ENCODE measurements at places on chromosomes 2 and 18.

DNA sequence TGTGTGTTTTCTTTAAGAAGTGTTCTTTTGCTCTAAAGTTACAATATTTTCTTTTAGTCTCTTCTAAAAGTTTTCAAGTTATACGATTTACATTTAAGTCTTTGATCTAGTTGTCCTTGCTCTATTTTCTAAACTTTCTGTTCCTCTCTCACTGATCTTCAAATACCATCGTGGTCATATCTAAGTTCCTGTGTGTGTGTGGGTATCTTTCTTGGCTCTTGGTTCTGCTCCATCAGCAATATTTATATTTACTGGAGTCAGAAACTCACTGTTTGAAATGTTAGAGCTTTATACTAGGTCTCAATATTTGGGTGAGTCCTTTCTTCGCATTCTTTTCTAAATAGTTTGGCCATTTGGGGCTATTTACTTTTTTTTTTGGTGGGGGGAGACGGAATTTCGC is 77.3 kb downstream of the COPS8 start:
- DNase-seq, result no peak

DNA sequence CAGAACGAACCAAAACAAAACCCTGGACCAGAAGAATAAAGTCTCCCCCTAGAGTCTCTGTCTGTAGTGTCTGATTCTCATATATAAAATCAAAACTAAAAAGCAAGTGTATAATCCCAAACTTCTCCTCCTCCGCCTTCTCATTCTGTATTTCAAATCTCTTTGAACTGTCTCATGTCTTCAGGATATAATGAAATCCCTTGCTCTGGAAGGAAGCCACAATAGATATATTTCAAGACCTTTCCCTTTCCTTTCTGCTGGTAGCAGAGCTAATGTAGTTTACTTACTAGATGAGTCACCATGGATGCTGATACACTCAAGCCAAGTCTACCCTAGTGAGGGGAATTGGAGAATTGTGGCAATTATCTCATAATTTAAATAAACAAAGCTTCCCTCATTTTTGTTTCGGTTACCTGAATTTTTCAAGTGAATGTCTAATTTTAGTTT is 33.5 kb upstream of the CCDC93 start:
- DNase-seq, result no peak

DNA sequence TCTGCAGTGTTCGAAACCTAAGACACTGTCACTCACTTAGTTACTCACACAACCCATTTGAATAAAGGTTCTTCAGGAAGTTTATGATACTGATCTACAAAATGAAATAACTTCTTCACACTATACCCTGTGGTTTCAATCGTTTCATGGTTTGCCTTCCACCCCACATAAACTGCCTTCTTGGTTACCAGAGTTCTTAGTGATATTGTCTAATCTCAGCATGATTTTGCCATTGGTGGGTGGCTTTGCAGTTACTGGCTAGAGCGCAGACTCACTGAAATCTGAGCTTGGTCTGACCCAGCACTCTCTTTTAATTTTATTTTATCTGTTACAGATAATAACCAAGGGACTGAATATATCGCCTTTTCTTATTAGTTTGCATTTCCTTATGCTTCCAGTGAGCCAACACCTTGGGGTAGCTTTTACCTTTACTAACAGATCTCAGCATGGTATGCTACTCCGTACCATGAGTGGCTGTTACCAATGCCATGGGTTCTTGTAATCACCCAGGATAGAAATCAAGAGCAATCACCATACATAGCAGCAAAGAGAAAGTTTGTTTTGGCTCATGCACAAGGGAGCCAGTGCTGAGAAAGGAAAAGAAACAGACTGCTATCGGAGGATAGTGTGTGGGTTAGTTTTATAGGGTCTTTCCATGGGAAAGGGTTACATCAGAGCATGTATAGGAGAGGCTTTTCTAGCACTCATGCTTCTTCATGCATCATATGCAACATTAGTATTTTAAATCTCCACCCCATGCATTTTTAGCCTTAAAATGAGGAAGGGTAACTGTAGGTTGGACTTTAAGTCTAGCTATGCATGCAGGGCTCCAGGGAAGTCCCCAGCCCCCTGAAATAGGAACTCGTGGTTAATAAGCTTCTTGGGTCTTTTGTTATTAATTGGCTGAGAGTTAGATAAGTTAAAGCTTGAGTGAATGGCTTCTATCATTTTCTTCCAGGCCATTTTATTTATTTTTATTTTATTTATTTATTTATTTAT is 33.3 kb downstream of the ANXA4 start:
- DNase-seq, result no peak

DNA sequence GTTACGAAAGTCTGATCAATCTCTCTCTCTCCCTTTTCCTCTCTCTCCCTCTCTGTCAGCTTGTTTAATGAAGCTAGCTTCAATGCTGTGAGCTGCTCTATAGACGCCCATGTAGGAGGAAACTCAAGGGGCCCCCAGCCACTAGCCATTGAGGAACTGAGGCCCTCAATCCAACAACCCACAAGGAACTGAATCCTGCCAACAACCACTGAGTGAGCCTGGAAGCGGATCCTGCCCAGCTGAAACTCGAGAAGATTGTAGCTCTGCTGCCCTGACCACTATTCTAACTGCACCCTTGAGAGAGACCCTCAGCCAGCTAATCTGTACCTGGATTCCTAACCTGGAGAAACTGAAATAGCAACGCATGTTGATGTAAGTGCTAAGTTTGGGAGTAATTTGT is 129.2 kb downstream of the BCL11A start:
- no peak for DNase-seq

DNA sequence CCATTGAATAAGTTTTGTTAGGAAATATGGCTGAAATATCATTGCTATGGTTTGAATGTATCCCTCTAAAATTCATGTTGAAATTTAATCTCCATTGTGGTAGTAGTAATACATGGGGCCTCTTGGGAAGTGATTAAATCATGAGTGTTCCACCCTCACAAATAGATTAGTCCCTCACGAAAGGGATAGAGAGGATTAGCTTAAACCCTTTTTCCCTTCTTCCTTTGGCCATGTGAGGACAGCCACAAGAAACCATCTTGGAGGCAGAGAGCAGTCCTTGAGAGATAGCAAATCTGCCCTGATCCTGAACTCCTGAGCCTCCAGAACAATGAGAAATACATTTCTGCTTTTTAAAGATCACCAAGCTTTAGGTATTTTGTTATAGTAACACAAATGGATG is 274.2 kb downstream of the CDH19 start:
- no peak for DNase-seq

- DNase-seq, result no peak
These were observed 283.0 kb downstream of the RND3 start for GRCh38 chr2:150204451-150204850.

- no peak for DNase-seq
These were observed 516.5 kb downstream of the XIRP2 start for GRCh38 chr2:167404627-167405284.

DNA sequence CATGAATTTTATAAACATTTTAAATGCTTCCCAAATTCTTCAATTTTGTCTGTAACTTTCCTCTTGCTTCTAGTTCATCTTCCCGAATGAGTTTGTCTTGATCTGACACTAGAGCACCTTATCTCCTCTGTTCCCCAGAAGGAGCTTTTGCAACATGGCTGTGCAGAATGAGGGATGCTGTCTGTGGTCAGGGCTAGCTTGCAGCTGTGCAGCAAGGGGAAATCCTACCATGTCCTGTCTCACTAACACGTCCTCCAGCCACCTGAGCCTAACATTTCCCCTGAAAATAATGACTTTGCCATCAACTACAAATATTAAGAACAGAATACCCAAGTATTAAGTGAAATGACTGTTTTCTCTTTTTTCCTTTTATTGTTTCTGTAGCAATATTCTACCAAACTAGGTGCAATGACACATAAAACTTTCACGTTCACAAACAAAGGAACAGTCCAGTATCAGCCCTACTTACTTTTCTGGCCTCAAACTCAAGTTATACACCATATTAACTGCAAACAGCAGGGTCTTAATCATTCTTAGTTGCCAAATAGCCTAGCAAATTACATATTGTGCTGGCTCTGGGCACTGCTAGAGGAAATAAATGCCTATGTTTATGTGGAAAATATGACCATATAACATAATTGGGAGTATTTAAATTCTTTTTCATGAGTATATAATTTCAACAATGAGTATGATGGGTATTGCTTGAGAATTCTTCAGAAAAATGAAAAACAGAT is 423.3 kb downstream of the CMPK2 start:
- DNase-seq, result no peak

DNA sequence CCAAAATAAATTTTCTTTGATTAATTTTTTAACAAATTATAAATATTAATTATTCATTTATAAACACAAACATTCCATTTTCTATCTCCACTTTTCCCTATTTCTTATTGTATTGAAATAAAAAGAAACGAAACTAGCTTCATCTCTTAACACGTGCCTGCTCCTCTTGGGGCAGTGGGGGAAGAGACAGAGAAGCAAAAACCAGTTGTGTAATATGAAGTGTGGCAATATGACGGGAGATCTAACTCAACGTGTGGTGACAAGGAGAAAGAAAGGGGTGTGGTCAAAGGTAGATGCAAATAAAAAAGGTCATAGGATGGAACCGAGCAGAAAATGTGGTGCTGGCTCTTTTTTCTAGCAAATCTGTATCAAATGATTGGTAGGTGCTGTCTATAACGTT is 106.9 kb upstream of the SLC8A1 start:
- no peak for DNase-seq

DNA sequence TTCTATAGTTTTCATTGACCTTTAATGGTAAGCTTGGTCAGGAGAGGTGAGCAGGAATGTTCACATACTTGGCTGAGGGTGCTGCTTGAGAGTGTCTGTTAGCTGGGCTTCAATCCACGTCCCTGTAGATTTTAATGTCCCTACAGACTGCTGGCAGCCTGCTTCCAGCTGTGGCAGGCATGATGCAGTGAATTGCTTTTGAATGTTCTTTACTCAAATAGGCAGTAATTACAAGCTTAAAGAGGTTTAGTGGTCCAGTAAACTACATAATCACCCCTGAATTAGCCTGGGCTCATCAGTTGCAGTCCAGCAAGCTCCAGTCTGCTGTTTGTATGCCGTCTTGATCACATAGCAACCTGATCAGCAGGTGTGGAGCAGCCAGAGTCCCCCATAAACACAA is 102.1 kb downstream of the MEIS1 start:
- DNase-seq, result no peak

DNA sequence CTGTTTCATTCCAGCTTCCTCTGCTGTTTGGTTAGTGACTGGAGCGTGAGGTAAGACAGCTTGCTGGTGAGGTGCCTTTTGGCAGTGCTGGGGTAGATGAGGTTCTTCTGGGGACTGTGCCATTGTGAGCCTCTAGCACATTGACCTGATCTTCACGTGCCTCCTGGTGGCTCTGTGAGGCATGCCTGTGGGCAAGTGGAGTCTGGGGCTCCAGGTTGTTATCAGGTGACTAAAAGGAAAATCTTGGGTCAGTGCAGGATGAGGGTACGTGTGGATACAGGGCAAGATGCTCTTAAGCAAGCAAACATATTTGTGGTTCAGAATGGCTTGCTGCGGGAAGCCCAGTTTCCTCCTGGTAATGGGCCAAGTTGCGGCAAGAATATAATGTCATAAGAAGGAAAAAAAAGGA is 75.4 kb downstream of the FHOD3 start:
- DNase-seq, result no peak
